Stimulated activated CD8-positive, alpha-beta memory T cell treated with anti-CD3 and anti-CD28 coated beads, Interleukin-12 subunit alpha, Interleukin-12 subunit beta, amount 100 ng/mL, for 1 hour (primary cell): ENCODE measurements at places on chromosomes 16 and 17.

DNA sequence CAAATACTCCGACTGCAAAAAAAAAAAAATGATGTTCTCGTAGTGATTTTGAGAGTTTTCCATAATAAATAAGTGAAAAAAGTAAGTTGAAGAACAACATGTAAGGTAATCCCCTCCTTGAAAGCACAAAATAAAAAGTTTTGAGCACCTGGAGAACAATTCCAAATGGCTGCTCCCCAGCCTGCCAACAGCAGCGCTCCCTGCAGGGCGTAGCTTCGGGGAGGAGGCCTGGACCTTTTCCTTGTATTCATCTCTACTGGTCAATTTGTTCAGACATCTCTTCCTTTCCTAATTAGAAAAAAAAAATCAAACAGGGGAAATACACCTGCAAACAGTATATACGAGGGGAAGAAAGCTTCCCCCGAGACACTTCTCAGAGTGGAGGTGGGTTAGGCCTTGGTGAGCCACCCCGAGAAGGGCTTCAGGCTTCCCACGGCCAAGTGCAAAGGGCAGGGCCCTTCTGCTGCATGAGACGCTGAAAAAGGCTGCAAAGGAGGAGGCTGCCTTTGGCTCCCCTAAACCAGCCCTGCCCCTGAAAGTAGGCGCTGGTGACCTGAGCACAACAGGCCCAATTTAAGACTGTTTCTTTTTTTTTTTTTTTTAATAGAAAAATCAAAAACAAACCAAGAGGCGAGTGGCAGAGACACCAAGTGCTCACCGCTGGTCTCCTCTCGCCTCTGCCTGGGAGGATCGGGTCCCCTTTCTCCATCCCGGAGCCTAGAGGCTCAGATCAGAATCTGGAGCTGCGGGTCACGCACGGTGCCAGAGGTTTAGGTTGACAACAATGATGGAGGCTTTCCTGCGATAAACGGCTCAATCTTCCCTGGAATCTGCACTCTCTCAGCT lies 193.1 kb upstream of the FOXF1 start:
- no peak for DNase-seq

GRCh38 chr16:17237350-17237944 lies 233.3 kb downstream of the XYLT1 start:
- DNase-seq = no peak

DNA sequence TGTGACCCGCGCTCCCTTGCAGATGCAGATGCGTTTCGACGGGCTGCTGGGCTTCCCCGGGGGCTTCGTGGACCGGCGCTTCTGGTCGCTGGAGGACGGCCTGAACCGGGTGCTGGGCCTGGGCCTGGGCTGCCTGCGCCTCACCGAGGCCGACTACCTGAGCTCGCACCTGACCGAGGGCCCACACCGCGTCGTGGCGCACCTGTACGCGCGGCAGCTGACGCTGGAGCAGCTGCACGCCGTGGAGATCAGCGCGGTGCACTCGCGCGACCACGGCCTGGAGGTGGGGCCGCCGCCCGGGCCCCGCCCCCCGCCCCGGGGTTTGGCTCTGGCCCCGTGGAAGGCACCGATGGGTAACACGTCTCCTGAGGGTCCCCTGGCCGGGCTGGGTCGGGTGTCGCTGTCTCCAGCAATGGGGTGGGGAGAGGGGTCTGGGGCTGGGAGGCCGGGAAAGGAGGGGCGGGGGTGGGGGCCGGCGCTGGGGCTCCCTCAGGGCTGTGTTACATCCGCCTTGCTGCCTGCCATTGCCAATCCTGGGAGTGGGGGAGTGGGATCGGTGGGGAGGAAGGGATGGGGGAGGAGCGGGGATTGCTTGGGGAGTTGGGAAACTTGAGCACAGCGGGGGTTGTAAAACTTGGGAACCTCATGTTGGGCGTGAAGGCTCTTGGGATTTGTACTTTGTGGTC lies 737 bp downstream of the NUDT16L1 start:
- no peak for DNase-seq

GRCh38 chr17:9116861-9117568 lies 95.7 kb downstream of the NTN1 start:
- DNase-seq = no peak

DNA sequence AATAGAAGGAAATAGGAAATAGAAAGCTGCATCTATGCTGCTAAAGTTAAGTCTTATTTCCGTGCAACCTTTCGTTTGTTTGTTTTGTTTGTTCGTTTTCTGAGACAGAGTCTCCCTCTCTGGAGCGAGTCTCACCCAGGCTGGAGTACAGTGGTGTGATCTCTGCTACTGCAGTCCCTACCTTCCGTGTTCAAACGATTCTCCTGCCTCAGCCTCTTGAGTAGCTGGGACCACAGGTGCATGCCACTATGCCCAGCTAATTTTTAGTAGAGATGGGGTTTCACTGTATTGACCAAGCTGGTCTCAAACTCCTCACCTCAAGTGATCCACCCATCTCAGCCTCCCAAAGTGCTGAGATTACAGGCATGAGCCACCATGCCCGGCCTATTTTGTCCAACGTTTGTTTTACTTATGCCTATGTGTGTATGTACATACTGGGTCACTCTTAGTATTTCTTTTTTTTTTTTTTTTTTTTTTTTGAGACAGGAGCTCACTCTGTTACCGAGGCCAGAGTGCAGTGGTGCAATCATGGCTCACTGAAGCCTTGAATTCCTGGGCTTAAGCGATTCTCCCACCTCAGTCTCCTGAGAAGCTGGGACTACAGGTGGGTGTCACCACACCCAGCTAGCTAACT lies 16.8 kb downstream of the BMERB1 start:
- DNase-seq = no peak

GRCh38 chr17:33889766-33890165 lies 365.3 kb upstream of the CCL2 start:
- no peak for DNase-seq

- DNase-seq = no peak
Observed at GRCh38 chr17:75854881-75855309, 240 bp downstream of the WBP2 start.

GRCh38 chr17:75691371-75691791 lies 24.2 kb downstream of the SAP30BP start:
- DNase-seq = no peak
